D721Med (cell line): ENCODE measurements at places on chromosomes 6 and 20.

- no peak for DNase-seq
Observed at GRCh38 chr6:167748458-167749379, 78.0 kb upstream of the AFDN start.

GRCh38 chr20:59518881-59519706 lies 85.2 kb upstream of the PHACTR3 start:
- DNase-seq, result peak; percentile 67

GRCh38 chr6:163414117-163414945 lies at the start of gene QKI:
QKI (plus strand) TSS chr6:163414718; CDS start chr6:163415194, 476 bp downstream.
- DNase-seq, result peak; percentile 23

GRCh38 chr6:16669227-16669626 lies 92.0 kb downstream of the ATXN1 start:
- no peak for DNase-seq

DNA sequence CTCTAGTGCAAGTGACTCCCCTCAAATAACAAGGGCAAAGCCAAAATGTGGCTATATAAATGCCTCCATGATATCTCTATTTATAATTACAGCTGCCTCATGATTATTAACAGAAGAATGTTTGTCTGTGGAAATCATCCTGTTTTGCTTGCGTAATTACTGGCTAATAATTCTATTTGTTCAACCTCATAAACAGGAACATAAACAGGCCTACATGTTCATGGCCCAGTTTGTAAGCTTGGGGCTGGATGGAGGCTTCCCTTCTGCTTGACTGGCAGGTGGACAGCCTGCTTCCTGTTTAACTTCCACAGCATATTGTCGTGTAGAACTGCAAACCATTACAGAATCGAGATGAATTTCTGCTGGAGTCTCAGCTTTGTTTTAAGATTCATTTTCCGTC lies 766.0 kb upstream of the MAP3K7 start:
- no peak for DNase-seq

GRCh38 chr6:160733050-160733646 lies 31.1 kb downstream of the PLG start:
- DNase-seq, result peak; percentile 21

DNA sequence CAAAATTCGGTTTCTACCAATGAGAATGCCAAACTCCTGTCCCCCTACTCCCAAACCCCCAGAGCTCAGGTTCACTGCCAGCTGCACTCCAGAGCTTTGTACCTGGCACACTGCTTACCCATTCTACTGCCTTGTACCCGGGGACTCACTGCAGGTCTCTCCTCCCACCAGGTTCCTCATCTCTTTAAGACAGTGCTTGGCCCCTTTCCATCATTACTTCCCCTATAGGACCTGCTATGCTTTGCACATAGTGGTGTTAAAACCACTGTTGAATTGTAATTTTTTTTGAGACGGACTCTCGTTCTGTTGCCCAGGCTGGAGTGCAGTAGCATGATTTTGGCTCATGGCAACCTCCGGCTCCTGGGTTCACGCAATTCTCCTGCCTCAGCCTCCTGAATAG lies 25.9 kb downstream of the LYRM4 start:
- no peak for DNase-seq

GRCh38 chr6:160027076-160027475 lies 58.2 kb downstream of the IGF2R start:
- no peak for DNase-seq

- DNase-seq, result no peak
Observed at GRCh38 chr6:82617648-82618047, 254.0 kb downstream of the TPBG start.

DNA sequence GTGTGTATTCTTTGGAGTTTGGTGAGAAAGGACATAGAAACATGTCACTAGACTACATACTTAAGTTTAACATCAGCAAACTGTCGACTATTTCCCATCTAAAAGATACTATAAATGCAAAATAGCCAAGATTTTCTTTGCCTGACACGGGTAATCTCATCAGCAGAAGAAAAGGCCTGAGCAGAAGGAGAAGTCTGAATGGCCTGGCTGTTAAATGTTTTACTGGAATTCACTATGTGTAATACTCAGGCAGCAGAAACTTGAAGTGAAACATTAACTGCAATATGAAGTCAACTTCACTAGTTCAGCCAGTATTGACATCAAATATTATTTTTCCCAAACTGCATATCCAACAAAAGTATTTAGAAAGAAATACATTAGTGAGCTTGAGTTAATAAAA lies 6.4 kb upstream of the DSE start:
- DNase-seq, result no peak

GRCh38 chr6:56595490-56596122 lies 47.1 kb downstream of the DST start:
- DNase-seq, result no peak

- DNase-seq, result no peak
Observed at GRCh38 chr20:22977047-22977785, 57.9 kb upstream of the SSTR4 start.

- no peak for DNase-seq
Observed at GRCh38 chr6:74609871-74610270, 596.0 kb downstream of the COL12A1 start.

GRCh38 chr6:26571592-26572296 lies 25.0 kb upstream of the ABT1 start:
- DNase-seq, result no peak

- DNase-seq, result no peak
Observed at GRCh38 chr6:7868926-7869325, 41.7 kb downstream of the TXNDC5 start.

GRCh38 chr6:26333476-26334297 lies 31.3 kb upstream of the BTN3A2 start:
- no peak for DNase-seq

GRCh38 chr20:62662422-62662821 lies 20.1 kb downstream of the SLCO4A1 start:
- DNase-seq, result no peak

GRCh38 chr20:49375170-49375569 lies 97.3 kb upstream of the ZNFX1 start:
- DNase-seq, result no peak

DNA sequence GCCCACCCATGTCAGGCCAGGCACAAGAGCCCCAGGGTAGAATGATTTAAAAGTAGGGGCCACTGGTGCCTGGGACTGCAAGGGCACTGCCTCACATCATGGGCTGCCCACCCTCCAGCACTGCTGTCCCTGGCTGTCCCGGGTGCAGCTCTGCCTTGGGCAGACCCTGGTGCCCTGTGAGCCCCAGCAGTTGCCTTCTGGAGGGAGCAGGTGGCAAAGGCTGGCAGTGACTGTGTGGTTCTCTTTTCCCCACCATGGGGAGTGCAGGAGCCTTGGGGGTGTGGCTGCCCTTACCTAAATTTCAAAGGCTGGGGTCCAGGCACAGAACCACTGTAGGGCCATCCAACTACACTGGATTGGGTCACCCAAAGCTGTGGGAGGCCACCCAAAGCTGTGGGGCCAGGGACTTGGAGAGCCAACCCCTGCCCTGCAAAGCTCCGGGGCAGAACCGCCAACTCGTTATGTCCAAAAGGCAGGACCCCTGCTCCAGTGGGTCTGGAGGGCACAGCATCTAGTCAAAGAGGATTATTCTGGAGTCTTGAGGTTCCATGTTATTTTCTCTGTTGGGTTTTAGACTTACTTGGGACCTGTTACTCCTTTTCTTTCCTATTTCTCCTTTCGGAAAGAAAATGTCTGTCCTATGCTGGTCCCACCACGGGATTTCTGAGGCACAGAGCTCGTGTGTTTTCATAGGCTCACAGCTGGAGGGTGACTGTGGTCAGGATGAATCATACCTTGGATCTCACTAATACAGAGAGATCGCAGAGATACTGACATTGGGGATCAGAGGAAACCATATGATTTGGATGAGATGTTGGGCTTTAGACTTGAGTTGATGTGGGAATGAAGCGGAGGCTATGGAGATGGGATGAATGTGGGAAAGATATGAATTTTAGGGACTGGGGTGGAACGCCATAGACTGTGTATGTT lies 65.3 kb downstream of the RAMACL start:
- DNase-seq, result no peak

DNA sequence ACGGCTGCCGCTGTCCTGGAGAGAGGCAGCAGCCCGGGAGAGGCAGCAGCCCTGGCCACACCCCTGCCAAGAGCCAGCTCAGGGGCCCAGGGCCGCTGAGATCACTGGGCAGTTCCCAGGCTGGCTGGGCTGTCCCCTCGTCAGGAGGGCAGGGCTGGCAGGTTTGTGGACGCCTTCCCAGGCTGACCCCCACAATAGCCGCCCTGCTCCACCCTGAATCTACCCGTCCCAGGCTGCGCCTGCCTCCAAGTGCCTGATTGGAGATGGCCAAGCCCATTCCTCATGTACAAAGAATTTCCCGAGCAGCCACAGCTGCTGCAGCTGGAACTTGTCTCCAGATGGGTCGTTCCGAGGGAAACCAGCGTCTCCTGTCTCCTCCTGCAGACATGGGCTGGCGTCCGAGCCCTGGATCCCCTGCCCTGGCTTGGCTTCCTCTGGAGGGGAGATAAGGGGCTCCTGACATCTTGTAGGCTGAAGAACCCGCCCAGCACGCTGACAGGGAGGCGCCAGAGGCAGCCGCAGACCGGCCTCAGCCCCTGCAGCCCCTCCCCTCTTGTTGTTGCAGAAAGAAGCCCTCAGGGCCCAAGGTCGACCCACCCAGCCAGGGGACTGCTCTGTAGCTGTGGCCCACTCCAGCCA lies 9.4 kb upstream of the GATA5 start:
- no peak for DNase-seq

GRCh38 chr6:50653253-50653652 lies 60.1 kb upstream of the TFAP2D start:
- no peak for DNase-seq

- no peak for DNase-seq
Observed at GRCh38 chr6:87706187-87706966, 4.3 kb upstream of the AKIRIN2 start.

DNA sequence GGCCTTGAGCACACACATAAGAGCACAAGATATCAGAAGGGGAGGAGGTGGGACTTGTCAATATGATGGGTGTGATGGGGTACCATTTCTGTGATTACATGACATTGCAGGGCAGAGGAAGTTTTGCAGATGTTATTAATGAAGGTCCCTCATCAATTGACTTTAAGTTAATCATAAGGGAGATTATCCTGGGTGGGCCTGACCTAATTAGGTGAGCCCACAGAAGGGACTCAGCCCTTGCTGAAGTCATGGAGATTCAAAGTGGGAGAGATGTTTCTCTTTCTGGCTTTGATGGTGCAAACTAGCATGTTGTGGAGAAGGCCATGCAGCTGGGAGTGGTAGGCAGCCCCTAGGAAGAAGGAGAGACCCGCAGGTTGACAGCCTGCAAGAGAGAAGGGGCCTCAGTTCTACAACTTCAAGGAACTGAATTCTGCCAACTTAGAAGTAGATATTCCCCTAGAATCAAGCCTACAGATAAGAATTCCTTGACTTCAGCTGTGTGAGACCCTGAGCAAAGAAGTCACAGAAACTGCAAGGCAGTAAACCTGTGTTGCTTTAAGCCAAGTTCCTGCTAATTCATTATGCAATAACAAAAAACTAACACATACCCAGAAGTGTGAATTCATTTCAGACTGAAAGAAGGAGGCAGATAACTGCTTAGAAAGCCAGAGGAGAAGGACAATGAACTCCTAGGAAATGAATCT lies 131.3 kb downstream of the LRFN2 start:
- DNase-seq, result no peak

DNA sequence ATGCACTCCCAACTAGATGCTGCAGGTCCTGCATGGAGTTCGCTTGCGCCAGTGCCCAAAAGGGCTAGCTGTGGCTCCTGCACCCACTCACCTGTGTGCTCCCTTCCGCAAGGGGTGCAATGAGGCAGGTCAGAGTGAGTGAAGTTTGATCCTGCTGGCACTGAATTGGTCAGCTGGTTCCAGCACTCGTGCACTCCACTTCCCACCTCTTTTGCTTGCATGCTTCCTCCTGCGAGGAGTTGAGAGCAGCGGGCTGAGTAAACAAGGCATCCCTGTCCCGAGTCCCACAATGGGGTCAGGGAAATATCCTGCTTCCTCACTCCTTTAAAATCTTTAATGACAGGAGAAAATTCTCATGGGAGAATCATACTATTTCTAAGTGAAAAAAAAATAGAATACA lies 86.2 kb downstream of the LCA5 start:
- no peak for DNase-seq

- no peak for DNase-seq
Observed at GRCh38 chr6:38319256-38320212, 320.2 kb downstream of the BTBD9 start.

DNA sequence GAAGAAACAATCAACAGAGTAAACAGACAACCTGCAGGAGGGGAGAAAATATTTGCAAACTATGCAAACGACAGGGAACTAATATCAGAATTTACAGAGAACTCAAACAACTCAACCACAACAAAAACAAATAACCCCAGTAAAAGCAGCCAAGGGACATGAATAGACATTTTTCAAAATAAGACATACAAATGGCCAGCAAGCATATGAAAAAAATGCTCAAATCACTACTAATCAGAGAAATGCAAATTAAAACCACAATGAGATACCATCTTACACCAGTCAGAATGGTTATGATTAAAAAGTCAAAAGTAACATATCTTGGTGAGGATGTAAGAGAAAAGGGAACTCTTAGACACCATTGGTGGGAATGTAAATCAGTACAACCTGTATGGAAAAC lies 215.0 kb downstream of the THBS2 start:
- DNase-seq, result no peak

- DNase-seq, result no peak
Observed at GRCh38 chr6:138654715-138655634, 118.6 kb upstream of the CCDC28A start.

- no peak for DNase-seq
Observed at GRCh38 chr20:63741676-63742380, 2.3 kb downstream of the SLC2A4RG start.

GRCh38 chr6:46172176-46172575 lies 1.4 kb upstream of the ENPP5 start:
- no peak for DNase-seq

DNA sequence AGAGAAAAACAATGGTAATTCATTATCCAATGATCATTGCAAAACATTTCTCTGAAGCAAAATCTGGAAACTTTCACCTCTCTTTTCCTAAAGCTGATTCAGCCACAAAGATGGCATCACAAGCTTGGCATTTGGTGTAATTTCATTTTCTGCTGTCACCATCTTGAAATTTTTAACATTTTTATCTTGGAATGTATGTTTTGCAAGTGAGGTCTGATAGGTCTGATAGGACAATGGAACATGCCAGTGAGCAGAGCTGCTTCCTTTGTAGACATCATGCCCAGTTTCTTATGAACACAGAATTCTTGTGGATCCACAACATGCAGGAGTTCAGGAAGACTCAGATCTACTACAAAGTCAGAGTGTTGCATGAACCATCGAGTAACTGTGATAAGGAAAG lies 969.6 kb downstream of the EYS start:
- no peak for DNase-seq

- no peak for DNase-seq
Observed at GRCh38 chr6:70957284-70957617, 391 bp upstream of the B3GAT2 start.

DNA sequence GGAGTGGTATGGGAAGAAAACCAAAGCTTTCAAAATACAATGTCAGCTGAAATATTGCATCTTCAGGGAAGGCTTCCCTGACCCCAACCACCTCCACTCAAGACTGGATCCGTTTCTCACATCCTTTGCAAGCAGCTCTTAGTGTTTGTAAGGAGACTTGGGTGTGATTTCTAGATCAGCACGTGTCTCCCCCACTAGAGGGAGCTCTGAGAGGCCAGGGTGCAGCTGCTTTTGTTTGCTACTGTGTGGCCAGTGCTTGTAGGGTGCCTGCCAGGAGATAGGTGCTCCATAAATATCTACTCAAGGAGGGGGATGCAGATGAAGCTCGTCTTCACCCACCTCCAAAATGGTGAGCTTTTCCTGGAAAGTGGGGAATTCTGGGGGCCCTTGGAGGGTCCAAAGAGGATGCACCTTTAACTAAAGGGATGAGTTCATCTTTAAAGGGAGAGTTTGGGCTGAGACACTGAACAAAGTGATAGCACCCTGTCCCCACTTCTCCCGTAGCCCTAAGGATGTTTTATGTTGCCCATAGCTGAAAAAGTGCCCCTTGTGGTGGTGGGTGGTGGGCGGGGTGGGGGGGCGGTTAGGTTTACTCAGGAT lies 52.6 kb upstream of the MAFB start:
- no peak for DNase-seq
